ENCODE measurements at places on chromosomes 11 and 22. TPM values are rescaled to one million over a fixed set of nuclear protein-coding genes. Genes with fewer than 3 reads are reported as not detected.

NRIP3 gene
- polyA plus RNA-seq: 1.1 TPM

HMOX1 gene
- polyA plus RNA-seq: 41.4 TPM

SLC7A4 gene
- 1.4 TPM for polyA plus RNA-seq

APOL3 gene
- 16.6 TPM for polyA plus RNA-seq

TYMP gene
- polyA plus RNA-seq: 1.9 TPM

MOGAT2 gene
- polyA plus RNA-seq: 0.67 TPM

Measured in renal cortex interstitium (tissue), 15 donors.